ENCODE measurements at places on chromosomes 11 and 22.

DNA sequence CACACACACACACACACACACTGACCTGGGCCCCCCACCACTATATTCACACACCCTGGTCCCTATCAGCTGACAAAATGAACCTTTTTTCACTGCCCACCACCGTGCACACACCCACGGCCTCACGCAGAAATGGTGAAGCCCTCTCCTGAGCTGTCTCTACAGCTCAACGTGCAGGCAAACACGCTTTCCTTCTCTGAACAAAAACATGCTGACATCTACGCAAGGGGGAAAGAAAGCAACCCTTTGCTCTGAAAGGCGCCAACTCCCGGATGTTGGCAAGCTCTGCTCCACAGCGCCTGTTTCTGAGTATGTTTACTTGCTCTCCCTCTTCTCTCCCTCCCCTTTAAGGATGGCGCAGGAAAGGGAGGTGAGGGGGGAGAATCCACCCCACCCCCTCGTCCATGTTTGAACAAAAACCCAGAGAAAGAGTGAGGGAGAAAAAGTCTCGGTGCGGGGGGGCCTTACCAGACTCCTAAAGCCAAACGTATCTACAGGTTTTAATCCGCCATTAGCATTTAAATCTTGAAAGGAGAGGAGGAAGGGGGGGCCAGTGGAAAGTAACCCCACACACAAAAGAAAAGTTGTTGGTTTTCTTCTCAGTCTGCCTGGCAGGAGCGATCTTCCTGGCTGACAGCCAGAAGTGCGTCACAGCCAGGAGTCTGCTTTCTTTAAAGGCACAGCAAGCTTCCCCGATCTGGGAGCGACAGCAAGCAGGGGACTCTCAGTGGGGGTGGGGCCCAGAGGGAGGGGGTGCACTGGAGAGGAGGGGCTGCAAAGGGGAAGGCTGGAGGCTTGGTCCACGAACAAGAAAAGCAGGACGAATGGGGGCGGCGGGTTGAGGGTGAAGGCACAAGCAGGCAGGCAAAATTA lies 39.6 kb downstream of the NUMA1 start:
- peak; percentile 94 for DNase-seq

GRCh38 chr11:35937700-35938099 lies 6.2 kb upstream of the LDLRAD3 start:
- DNase-seq = no peak

GRCh38 chr11:134560066-134560465 lies 148.0 kb upstream of the B3GAT1 start:
- no peak for DNase-seq

DNA sequence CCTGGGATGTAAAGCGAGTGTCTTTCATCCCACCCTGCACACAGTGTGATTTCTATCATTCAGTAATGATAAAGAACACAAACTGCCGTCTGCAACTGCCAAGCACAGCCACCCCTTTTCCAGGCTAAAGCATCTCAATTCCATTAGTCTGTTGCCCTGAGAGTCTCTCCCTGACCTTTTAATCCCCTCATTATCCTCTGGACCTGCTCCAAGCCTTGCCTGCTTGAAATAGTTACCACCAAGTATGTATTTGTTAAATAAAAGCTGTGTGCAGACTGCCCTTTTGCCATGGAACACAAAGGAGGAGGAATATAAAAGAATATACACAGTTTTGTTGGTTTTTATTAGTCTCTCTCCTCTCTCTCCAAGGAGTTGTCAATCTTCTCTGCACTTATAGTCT lies 13.0 kb downstream of the GRAP2 start:
- no peak for DNase-seq

DNA sequence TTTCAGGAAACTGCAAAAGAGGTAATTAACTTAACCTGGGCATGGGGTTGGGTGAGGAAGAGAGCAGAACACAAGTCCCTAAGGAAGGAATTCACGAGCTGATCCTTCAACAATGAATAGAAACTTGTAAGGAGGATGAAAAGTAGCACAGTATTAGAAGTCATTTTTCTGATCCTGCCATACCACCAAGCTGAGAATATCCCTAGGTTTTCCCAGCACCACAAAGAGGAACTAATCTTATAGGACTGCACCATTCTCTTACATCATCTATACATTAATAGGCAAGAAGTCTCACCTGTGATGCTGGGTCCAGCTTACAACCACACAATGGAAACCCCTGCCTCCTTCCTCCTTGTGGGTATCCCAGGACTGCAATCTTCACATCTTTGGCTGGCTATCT lies at the start of gene OR52I1:
OR52I1 (plus strand) TSS at position 301 of the 400 bp plus-strand sequence; CDS start at position 301, 0 bp downstream.
- no peak for DNase-seq

GRCh38 chr22:31954535-31955523 lies 10.5 kb downstream of the YWHAH start:
- no peak for DNase-seq

GRCh38 chr11:15568440-15568839 lies 453.7 kb downstream of the INSC start:
- no peak for DNase-seq

- DNase-seq = peak; percentile 15
Measured at GRCh38 chr11:127470306-127470884, 469.8 kb upstream of the KIRREL3 start.

DNA sequence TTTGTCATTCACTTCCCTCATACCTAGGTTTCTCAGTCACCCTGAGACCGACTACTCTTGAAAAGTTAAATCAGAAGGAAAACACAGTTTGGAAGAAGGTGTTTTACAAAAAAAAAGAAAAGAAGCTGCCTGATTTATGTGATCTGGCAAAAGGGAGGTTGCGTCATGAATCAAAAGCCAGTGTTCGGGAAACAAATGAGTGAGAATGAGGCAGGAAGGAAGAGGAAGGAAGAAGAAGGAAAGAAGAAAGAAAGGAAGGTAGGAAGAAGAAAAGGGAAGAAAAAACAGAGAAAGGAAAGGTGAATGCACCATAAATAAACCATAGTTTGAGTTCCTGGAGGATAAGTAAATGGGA lies 314.6 kb downstream of the BLID start:
- peak; percentile 24 for DNase-seq

- peak; percentile 73 for DNase-seq
Measured at GRCh38 chr11:48001438-48002021, 21.2 kb downstream of the PTPRJ start.

DNA sequence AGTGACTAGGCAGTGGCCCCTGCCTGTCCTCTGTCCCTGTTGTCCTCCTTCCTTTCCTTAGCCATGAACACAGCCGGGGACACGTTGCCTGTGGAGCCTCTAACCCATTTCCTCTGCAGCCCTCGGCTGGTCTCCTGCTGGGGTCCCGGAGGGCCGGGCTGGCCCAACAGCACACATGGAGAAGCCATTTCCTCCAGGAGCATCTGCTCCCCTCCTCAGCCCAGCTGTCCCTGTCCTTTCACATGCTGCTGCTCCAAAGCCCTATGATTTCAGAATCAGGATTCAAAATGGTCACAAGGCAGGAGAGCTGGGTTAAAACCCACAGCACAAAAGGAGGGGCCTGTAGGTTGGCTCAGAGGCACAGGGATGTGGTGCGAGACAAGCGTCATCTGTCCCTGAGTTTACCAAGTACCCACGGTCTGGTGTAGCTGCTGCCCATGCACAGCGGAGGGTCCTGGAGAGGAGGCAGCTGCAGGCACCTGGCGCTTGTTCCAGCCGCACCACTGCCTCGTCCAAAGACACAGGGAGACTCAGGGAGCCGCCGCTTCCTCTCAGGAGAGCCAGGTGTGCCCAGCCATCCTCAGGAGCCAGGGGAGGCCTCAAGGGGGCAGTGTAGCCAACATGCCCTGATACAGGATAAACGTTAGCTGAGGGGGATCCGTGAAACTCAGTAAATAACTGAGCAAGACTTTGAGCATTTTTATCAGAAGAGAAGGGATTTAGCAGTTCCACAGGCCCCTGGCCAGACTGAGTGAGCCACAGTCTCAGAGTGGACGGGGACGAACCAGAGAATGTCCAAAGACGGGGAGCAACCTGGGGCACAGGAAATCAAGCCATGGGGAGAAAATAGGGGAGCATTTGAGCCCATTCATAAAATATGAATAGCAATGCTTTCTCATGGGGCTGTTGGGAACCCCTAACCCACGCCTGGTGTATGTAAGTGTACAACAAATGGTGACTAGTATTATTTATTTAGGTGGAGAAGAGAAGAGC lies 3.9 kb upstream of the VSIG10L2 start:
- peak; percentile 57 for DNase-seq

DNA sequence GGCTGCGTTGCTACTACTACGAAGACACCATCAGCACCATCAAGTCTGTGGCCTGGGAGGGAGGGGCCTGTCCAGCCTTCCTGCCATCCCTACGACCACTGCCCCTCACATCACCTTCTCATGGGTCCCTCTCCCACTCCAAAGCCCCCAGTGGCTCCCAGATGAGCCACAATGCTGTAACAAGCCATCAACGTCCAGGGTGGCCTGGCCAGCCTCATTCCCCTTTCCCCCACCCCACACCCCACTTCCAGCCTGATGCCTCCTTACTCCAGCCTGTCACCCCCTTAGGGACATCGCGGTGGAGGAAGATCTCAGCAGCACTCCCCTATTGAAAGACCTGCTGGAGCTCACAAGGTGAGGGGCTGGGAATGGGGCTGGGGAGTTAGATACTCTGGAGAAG lies 14.9 kb downstream of the NCF4 start:
- DNase-seq = no peak

Measured in GM23248 (cell line).